Cerebellar nuclear complex (tissue), 1 donor: ENCODE measurements at places on chromosomes 7 and 10.

GRCh38 chr10:59131666-59132065 is 44.8 kb upstream of the PHYHIPL start:
- DNase-seq: no peak

- no peak for DNase-seq
Observed at GRCh38 chr10:122206471-122207065, 64.5 kb upstream of the BTBD16 start.

- no peak for DNase-seq
Observed at GRCh38 chr7:91299952-91300775, 35.9 kb downstream of the FZD1 start.

DNA sequence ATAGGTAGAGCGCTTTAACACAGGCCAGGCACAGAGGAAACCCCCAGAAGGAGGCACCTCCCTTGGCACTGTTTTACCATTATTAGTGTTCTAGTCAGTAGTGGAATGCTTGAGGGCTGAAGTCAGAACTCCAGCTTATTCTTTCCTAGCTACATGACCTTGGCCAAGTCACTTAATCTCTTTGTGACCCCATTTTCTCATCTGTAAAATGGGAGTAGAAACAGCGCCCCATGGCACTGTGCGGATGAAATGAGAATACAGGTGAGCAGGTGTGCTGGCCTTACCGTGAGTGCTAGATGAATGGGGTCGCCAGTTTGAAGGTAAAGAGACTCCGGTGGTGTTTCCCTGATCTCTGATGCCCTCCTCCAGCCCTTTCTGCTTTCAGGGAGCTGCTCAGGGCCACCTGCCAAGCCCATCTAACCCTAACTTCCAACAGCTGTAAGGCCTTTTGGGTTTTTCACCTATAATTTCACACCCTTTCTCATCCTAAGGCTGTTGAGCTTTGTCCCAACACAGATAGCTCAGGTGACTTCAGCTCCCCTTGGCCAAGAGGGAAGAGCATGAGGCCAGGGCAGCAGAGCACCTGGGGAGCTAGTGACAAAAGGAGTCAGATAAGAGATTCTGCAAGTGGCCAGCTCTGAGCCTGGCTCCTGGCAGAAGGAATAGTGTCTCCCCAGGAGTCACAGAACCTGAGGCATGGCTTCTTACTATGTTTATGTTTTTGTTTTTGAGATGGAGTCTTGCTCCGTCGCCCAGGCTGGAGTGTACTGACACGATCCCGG is 76.8 kb downstream of the SH3PXD2A start:
- DNase-seq: no peak

- DNase-seq: no peak
Observed at GRCh38 chr10:29409241-29410054, 120.6 kb downstream of the LYZL1 start.

- DNase-seq: no peak
Observed at GRCh38 chr7:84149573-84149972, 45.0 kb downstream of the SEMA3A start.
